ENCODE measurements at places on chromosomes 1 and 21. TPM values are rescaled to one million over a fixed set of nuclear protein-coding genes. Genes with fewer than 3 reads are reported as not detected.

Gene RPE65
- total RNA-seq = not detected

Gene ADGRL4
- not detected for total RNA-seq

Gene LRRC7
- total RNA-seq = not detected

Gene ZNF697
- 1.1 TPM for total RNA-seq

Gene C4BPA
- not detected for total RNA-seq

Gene LRRIQ3
- total RNA-seq = 1.7 TPM

Gene EPHA2
- 0.08 TPM for total RNA-seq

Gene NCF2
- 4.0 TPM for total RNA-seq

Gene SPATA17
- not detected for total RNA-seq

Gene ZNF695
- total RNA-seq = 0.68 TPM

Gene F5
- total RNA-seq = 40.1 TPM

Gene DMBX1
- total RNA-seq = not detected

Gene RAB25
- total RNA-seq = 0.99 TPM

DNA sequence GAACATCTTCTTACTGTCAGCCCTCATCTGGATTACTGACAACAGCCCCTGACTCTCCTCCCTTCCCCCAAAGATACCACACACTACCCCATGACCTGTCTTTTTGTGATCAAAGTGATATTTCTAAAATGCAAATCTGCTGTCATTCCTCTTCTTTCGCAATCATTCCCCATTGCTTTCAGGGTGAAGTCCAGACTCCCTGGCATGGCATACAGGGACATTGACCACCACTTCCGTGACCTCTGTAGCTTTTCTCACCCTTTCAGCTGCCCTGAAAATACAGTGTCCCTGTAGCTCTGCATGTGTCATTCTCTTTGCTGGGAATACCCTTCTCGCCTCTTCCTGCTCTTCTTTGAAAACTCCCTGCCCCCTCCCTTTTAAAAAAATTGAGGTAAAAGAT, 4.1 kb downstream of the SERINC2 start:
- DNase-seq = no peak

- DNase-seq = peak; percentile 36
Measured at GRCh38 chr1:111139324-111139955, 453 bp downstream of the DRAM2 start.

DNA sequence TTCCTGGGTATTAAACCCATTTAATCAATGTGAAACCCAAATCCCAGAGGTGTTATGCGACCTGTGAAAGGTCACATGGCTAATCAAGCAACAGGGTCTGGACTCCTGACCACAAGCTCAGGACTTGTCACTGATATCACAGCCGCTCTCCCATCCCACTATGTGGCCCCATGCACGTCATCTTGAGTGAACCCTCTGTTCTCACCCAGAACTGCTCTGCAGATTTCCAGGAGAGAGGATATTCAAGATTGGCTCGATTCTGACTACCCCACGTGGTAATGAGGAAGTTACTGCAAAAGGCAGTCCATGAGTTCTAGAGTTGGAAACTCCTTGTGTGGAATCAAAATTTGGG, 173.5 kb upstream of the ETV3 start:
- DNase-seq = no peak

DNA sequence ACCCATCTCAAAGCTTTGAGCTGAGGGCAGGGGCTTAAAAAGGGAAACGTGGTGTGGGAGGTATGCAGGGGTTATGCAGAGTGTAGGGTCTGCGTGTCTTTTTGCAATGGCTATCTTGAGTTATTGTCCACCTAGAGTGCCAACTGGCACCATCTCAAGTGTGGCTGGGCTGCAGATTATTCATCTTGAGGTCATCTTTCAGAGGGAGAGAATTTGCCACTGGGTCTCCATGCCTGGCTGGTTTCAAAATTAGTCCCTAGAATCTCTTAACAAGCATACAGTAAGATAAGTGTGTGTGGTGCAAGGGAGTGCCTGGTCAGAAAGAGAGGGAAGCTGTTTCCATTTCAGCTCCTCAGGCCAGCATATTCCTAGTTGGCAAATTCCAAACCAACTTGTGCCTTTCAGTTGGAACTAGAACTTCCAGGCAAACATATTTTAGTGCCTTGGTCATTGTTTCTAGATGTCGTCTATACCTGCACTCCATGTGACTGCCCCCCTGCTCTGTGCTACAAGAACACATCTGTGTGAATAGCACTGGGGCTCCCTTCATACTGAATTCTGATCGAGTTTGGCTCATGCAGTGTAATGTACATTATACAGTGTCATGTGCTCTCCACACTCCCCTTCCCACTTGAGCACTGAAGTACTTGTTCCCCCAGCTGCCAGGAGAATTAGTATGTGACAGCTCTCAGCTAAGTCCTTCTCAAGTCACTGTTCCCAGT, 5.0 kb upstream of the OR2T8 start:
- no peak for DNase-seq

- no peak for DNase-seq
Measured at GRCh38 chr1:1356796-1357401, 1.5 kb downstream of the MXRA8 start.

- DNase-seq = no peak
Measured at GRCh38 chr1:236576004-236576403, 28.3 kb downstream of the HEATR1 start.

DNA sequence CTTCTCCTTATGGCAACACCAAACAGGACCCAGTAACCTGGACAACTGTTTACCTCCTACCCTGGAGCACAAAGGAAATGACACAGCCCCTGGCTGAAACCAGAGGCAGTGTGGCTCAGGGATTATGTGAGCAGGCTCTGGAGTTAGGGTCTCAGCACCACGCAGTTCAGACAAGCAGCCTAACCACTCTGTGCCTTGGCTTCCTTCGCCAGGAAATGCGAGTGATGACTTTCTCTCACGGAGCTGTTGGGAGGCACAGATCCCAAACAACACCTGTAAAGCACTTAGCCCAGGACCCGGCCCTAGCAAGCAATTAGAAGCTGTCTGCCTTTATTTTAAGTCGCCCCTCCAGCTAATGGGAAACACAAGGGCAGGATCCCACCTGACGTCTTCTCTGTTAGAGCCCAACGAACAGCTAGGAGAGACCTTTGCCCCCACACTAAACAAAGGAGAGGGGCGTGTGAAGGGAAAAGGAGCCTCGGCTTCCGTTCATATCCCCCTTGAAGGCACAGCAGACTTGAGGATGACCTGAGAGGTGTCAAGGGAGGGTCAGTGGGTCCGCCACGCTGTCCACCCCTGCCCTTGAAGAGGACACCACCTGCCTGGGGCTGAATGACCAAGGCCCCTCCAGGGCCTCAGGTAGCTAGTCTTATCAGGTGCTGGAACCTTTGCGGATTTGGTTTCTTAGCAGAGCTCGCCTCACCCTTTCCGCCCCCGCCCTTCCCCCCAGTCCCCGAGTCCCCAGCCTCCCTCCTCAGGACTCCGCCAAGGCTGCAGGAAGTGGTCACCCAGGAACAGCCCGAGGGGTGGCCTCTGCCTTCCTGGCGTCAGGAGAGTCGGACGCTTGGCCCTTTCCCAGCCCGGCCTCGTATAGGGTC, 860 bp downstream of the TMEM63A start:
- DNase-seq = peak; percentile 50

GRCh38 chr1:94820936-94821335, 779 bp downstream of the SLC44A3 start:
- no peak for DNase-seq

DNA sequence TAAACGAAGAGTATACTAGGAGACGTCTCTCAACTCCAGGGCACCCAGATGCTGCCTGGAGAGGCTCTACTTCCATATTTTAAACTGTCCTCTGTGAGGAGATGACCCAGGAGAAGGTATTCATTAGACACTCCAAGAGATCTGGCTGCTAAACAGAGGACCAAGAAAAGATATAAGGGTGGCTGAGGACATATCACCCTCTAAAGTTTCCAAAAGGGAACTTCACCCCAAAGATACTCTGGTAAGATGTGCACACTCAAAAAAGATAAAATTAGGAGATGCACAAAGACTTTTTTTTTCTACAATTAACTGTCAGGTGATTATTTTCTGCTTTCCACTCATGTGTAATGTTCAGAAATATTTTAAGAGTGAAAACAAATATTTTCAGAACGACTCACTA, 1.4 kb downstream of the ZNF670 start:
- no peak for DNase-seq

GRCh38 chr1:103218369-103218768, 110.0 kb upstream of the COL11A1 start:
- no peak for DNase-seq

DNA sequence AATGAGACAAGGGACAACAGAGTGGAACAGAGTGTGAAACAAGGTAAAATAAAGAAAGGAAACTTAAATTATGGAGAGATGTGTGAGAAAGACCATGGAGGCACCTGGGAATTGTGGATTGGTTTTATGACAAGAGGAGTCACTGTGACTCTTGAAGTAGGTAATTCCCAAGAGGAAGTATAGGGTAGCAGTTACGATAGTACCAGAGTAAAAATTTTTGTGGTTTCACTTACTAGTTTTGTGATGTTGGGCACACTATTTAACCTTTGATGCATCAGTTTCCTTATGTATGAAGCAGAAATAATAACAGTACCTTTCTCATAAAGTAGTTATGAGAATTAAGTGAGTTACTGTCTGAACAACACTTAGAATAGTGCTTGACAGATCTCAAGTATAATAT, 267.9 kb upstream of the DPYD start:
- DNase-seq = no peak

- DNase-seq = no peak
Measured at GRCh38 chr1:19981507-19982312, 2.3 kb upstream of the PLA2G2A start.

- DNase-seq = no peak
Measured at GRCh38 chr21:35764586-35764985, 295.7 kb downstream of the SETD4 start.

DNA sequence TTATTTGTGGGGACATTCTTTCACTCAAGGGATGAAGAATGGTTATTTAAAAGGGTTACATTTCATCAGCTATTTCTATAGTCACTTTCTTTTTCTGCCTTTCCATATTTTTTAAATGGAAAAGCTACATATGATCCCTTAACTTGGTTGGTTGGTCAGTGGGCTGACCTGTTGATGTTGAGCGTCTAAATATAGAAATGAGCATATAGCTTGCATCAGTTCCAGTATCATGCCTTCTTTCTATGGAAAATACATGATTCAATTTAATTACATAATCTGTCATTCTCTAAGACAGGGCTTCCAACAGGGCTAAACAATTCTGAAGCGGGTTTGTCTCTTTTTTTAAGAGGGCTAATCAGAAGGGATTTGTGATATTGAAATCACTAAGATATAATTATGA, 40.6 kb downstream of the TYW3 start:
- no peak for DNase-seq

- peak; percentile 36 for DNase-seq
Measured at GRCh38 chr21:14773777-14774345, 227.7 kb upstream of the SAMSN1 start.

DNA sequence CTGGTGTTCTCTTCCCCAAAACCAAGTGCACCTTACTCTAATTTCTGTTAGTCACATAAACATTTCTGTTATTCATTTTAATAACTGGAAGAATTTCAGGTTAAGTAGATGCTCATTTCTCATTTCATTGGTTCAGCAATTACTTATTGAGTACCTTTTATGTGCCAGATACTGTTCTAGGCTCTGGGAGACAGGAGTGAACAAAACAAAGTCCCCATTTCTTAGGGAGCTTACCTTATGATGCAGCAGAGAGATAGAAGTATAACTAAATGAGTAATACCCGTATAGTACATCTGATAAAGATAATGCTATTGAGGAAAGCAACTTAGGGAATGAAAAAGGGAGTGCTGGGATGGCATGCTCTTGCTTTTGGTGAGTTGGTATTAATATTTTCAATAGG, 33.7 kb downstream of the LRRC8C start:
- DNase-seq = no peak

- no peak for DNase-seq
Measured at GRCh38 chr1:61752921-61753389, 10.7 kb downstream of the PATJ start.

DNA sequence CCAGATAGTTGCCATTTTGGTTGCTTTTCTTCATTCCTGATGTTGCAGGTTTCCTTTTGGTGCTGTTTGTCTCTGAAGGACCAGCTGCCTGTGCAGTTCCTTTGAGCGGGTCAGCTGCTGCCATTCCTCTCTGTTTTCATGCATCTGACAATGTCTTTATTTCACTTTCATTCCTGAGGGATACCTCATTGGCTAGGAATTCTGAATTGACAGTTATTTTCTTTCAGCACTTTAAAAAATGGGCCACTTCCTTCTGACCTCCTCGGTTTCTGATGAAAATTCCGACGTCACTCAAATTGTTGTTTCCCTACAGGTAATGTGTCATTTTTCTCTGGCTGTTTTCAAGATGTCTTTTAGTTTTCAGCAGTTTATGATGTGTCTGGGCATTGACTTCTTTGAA, 24.8 kb downstream of the CCSAP start:
- DNase-seq = no peak

DNA sequence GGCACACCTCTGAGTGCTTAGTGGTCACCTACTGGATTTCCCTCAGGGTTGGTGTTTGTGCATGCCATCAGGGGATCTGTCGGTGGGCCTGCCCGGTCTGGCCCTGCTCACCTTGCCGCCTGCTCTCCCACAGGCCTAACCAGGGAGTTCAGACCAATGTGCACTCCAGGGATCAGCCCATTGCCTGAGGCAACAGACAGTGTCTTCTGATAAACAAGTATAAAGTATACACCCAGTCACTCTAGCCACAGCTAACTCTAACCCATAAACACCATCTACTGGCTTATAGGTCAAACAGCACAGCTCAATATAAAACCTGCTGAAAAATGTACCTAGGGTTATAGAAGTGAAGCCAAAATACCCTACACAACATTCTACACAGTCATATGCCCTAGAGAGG, 1300.0 kb downstream of the PLA2G4A start:
- no peak for DNase-seq

- DNase-seq = no peak
Measured at GRCh38 chr1:208150833-208151458, 93.2 kb downstream of the PLXNA2 start.

- DNase-seq = no peak
Measured at GRCh38 chr1:212938846-212939245, 11.5 kb upstream of the VASH2 start.

- peak; percentile 78 for DNase-seq
Measured at GRCh38 chr21:42187976-42188653, 30.8 kb upstream of the ABCG1 start.

GRCh38 chr1:236289492-236290131, 7.9 kb upstream of the ERO1B start:
- no peak for DNase-seq

GRCh38 chr1:232507571-232507970, 122.4 kb downstream of the SIPA1L2 start:
- DNase-seq = no peak

DNA sequence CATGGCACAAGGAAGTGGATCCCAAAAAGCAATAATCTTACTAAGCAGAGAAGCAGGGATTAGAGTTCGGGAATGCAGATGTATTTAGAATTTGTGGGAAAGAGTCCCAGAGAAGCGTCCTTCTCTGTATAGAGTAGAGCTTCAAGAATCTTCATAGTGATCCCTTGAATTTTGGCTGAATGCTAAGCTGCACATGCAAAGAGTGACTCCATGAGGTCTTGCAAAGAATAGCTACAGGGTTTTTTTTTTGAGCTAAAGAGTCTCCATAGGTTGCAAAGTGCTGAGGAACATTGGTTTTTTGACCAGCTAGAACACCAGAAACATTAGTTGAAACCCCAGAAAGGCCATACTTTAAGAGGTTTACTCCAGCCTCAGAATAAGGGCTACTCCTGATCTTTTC, 206.7 kb downstream of the CTH start:
- DNase-seq = no peak

GRCh38 chr1:203273869-203274602, 31.3 kb upstream of the BTG2 start:
- DNase-seq = no peak

Data from activated naive CD8-positive, alpha-beta T cell treated with anti-CD3 and anti-CD28 coated beads for 36 hours (primary cell).